ENCODE measurements at places on chromosomes 6 and 20.

- no peak for DNase-seq
Observed at GRCh38 chr6:8686077-8686476, 250.7 kb upstream of the SLC35B3 start.

DNA sequence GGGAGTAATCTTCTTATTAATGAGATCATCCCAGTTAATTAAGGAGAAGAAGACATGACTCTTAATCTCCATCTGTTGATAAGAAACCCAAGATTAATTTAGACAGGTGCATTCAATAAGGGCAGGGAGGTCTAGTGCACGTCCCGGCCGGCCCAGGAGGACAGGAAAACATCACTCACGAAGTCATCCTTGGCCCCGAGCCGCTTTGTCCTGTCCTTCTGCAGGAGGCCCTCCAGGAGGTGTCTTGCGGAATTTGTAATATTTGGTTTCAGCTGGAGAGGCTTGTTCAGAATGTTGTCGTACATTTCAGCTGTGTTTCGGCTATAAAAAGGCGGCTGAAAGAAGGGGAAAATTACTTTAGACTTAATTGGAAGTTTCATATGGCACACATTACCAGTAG lies 118.4 kb upstream of the SLC2A12 start:
- DNase-seq: no peak

- DNase-seq: no peak
Observed at GRCh38 chr6:2973676-2974075, 2.3 kb upstream of the SERPINB6 start.

DNA sequence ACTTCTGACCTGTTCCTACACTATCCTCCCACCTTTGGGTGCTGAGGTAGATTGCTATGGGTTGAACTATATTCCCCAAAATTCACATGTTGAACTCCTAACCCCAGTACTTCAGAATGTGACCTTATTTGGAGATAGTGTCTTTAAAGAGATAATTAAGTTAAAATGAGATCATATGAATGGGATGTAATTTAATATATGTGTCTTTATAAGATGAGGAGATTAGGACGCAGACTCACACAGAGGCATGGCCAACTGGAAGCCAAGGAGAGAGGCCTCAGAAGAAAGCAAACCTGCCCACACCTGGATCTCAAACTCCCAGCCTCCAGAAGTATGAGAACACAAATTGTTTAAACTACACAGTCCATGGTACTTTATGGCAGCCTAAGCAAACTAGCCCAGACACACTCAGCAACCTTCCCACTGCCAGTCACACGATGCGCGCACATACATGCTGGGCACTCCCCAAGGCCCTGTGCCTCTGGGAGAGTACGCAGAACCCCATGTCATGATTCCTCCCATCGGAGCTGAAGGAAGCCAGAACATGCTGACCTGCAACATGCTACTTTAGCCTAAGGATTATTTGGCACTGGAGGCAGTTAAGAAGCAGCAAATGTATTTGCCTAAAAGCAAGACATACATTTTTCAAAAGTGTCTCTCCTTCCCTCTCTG lies 8.9 kb upstream of the SLC22A1 start:
- no peak for DNase-seq

GRCh38 chr20:40689943-40690835 lies 1.2 kb upstream of the MAFB start:
- DNase-seq: peak; percentile 69

GRCh38 chr6:148538261-148539190 lies 195.9 kb downstream of the SASH1 start:
- no peak for DNase-seq

- DNase-seq: no peak
Observed at GRCh38 chr6:127637830-127638409, 60.9 kb downstream of the C6orf58 start.

- no peak for DNase-seq
Observed at GRCh38 chr20:50123418-50123817, 10.5 kb upstream of the UBE2V1 start.

DNA sequence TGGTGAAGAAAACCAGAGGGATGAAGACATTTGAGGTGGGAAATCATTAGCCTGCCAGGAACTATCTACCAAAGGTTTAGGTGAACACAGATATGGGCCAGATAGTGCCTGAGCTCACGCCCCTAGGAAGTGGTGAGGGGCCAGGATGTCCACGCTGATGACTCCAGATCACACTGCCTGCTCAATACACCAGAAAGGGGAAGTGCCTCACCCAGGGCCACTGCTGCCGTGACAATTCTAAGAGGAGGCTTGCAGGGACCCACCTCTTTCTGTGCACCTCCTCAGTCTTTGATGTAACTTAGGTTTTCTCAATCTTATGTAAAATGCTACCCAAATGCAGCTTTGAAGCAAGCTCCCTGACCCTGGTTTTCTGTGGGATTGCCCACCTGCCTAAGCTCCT lies 5.4 kb upstream of the RAB44 start:
- no peak for DNase-seq

Measured in cerebellum (tissue), 4 donors.